Fibroblast of skin of right quadriceps (primary cell): ENCODE measurements at places on chromosomes 3 and 15.

GRCh38 chr3:22536541-22536940, 666.6 kb upstream of the UBE2E2 start:
- DNase-seq: no peak

DNA sequence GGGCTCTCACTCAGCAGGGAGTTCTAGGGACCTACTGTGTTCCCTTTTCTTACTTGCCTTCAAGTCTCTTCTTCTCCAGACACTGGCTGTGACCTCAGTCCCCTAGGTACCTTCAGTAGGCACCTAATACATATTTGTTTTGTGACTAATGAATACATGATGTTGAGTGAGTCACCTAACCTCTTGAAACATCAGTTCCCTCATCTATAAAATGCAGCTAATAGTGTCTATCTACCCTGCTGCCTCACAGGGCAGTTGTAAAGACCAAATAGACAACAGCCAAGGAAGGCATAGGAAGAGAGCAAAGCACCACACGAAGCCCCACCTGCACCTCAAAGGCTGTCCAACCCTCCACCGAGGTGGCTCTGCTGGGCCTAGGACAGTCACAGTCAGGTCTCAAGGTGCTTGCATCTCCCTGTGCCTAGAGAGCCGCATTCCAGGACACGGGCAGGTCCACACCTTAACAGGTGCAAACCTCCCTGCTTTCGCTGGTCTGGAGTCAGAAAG, 29.1 kb downstream of the DAPK2 start:
- DNase-seq: peak; percentile 55

DNA sequence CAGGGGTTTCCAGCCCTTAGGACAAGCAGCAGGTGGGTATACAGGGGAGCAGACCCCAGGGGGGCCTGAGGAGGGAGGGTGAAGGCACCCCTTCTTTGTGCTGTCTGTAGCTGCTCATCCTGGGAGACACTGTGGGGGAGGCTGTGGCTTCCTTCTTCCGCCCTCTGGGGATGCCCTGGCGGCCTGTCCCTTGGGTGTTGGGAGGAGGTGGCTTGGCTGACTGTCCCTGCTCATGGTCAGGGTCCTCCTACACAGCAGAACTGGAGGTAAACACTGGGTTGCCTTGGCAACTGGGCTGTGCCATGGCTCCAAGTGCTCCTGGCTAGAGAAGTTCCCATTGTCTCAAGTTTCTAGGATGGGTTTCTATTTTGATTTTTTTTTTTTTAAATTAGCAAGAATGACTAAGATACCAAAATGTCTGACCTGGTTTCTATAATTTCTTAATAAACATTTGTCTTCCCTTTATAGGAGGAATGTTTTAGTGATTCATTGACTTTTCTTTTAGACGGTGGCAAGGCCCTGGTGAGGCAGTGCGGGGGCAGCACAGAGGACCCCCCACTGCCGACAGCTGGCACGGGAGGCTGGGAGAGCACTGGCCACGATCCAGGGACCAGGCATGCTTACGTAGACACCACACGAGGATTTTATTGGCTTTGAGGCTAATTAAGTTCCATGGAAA, 12.4 kb downstream of the KLF13 start:
- peak; percentile 72 for DNase-seq

- no peak for DNase-seq
These were observed 33.4 kb upstream of the STRIT1 start for GRCh38 chr3:155326901-155327300.

DNA sequence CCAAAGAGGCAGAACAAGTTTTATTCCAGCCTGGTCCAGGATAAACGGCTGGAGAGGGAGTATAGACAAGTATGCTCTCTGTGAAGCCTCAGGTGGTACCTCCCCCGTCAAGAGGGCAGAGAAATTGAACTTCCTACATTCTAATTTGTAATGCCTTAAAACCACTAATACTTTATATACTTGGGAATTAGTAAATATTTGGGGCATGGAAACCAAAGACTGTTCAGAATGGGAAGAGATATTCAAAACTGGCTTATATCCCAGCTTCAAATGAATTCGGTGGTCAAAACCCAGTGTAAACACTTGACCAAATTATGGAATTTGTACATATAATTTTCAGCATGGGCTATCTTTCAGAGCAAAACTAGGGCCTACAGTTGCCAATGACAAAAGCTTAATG, 122.6 kb downstream of the FBN1 start:
- DNase-seq: no peak
